ENCODE measurements at places on chromosomes 2 and 18.

- peak; percentile 2 for DNase-seq
Observed at GRCh38 chr2:157596992-157597681, 31.5 kb downstream of the ACVR1C start.

GRCh38 chr2:36356990-36357846, 1.6 kb downstream of the CRIM1 start:
- DNase-seq, result no peak

DNA sequence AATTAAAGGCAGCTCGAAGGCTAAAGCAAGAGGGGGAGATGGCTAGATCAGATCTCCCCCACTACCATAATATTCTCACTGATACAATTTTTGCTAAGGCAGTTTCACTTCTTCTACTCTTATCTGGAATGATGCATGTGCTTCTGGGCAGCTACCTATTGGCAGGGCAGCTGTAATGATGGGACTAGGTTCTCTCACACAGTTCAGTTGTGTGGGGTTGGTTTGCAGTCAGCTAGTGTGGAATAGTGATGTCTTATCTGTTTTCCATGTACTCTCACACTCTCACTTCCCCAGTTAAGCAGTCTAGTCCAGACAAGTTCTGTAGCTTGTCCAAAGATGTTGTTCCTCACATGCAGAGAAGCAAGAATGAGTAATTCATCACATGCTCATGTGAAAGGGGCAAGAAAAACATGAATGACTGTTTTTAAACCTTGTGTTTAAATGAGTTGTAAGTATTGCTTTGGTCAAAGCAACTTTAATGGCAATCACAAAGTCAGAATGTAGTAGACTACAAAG, 836.1 kb downstream of the CBLN2 start:
- no peak for DNase-seq

DNA sequence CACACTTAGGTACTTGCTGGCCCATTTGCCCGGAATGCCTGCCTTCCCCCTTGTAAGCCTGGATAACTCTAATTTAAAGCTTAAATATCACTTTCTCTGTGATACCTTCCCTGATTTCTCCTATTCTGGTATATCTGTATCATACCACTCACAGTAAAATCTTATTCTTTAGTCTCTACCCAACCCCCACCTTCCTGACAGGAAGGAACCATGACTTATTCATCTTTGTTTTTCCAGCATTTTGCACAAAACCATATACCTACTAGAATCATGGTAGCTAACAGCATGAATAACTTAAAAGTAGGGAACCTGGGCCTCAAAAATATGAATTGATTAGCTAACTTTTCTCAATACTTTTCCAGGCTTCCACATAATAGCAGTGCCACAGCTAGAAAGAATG, 111.5 kb downstream of the GFPT1 start:
- no peak for DNase-seq

Data from muscle of back (tissue), 13 donors.